Naive thymus-derived CD4-positive, alpha-beta T cell (primary cell): ENCODE measurements at places on chromosomes 5 and 9. TPM values are rescaled to one million over a fixed set of nuclear protein-coding genes. Genes with fewer than 3 reads are reported as not detected.

The FAM200C gene
- total RNA-seq = not detected

The ANXA2R gene
- 59.1 TPM for total RNA-seq

The NUTM2F gene
- not detected for total RNA-seq

The CCL27 gene
- total RNA-seq = not detected

The EGR1 gene
- 68.6 TPM for total RNA-seq

The SLC28A3 gene
- not detected for total RNA-seq

The ADAMTS13 gene
- 3.1 and 3.2 TPM in 2 replicates for total RNA-seq

The POU5F2 gene
- 4.2 TPM for total RNA-seq

The TSSK1B gene
- not detected in 2 replicates for total RNA-seq

The GZMA gene
- total RNA-seq = 10.9 TPM

The TMEM174 gene
- total RNA-seq = not detected

The ANKRD34B gene
- total RNA-seq = not detected in 2 replicates

The EFNA5 gene
- total RNA-seq = not detected in 2 replicates

The NR5A1 gene
- not detected in 2 replicates for total RNA-seq

The OR1J4 gene
- not detected for total RNA-seq

The COL5A1 gene
- 0.27 TPM for total RNA-seq

The PCDHA13 gene
- not detected for total RNA-seq

The PCDHB15 gene
- not detected for total RNA-seq

The ADRB2 gene
- total RNA-seq = 2.8 TPM

The FSTL4 gene
- total RNA-seq = 0.17 TPM in 1 of 2 replicates, not detected in the other

The ADAMTS6 gene
- 0.63 and 0.92 TPM in 2 replicates for total RNA-seq

The DOCK8 gene
- 264 and 280 TPM in 2 replicates for total RNA-seq

The IFNA8 gene
- total RNA-seq = not detected

The GABRG2 gene
- total RNA-seq = not detected in 2 replicates

The NDFIP1 gene
- 53.0 and 55.7 TPM in 2 replicates for total RNA-seq
